ENCODE measurements at places on chromosomes 3 and 15. TPM values are rescaled to one million over a fixed set of nuclear protein-coding genes. Genes with fewer than 3 reads are reported as not detected.
A peak's percentile ranks its signal among the peaks of the same experiment; 100 is the strongest.

The NEK10 gene
- 0.26 TPM for total RNA-seq

The LRRC31 gene
- total RNA-seq, result not detected

The TRIM71 gene
- 0.02 TPM for total RNA-seq

- DNase-seq, result peak; percentile 74
These were observed 66.4 kb upstream of the NR2E3 start for GRCh38 chr15:71743861-71744382.

DNA sequence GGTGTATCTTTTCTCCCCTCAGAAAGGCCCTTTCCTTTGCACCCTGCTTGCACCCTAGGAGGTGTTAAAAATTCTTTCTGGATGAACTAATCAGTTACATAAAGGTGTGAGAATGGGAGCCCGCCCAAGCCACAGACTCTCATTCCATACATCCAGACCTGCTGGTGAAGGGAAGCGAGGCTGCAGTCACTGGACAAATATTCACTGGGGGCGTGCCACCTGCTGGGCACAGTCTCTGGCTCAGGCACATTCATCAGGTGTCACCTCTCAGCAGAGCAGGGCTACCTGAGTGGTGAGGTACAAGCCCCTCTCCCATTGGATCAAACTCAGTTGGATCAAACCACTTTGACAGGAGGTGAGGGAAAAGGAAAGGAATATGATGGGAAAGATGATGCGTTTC lies 52.0 kb downstream of the NTRK3 start:
- DNase-seq, result no peak

DNA sequence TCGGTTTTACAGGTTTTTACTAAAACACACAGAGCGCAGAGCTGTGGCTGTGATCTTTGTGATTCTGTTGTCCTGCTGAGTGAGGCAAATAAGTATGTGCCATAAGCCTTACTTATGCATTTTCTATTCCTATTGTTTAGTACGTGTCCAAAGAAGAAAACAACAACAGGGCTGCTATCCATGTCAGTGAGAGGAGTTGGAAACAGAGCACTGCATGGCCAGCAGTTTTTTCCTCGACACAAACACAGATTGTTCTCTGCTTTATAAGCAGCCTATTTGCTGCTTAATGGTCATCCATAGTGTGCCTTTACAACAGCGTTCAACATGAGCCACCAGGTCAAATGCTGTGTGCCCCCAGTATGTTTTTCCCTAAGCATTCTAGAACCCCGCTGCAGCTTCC lies 79.8 kb downstream of the SHQ1 start:
- DNase-seq, result no peak

The TARS3 gene
- 8.0 TPM for total RNA-seq

- peak; percentile 3 for DNase-seq
These were observed 30.7 kb downstream of the NBEAL2 start for GRCh38 chr3:47010111-47010712.

The GPR156 gene
- total RNA-seq, result not detected

- DNase-seq, result no peak
These were observed 251.0 kb upstream of the TLE3 start for GRCh38 chr15:70348581-70349344.

The TUSC7 gene
- total RNA-seq, result not detected

Data from activated naive CD4-positive, alpha-beta T cell treated with anti-CD3 and anti-CD28 coated beads for 36 hours (primary cell).